A172 (cell line): ENCODE measurements at places on chromosomes 6 and 20.

- DNase-seq = peak; percentile 11
These were observed 544 bp upstream of the NRM start for GRCh38 chr6:30691208-30691847.

- DNase-seq = no peak
These were observed 265.5 kb downstream of the KHDC1L start for GRCh38 chr6:72959821-72960220.

DNA sequence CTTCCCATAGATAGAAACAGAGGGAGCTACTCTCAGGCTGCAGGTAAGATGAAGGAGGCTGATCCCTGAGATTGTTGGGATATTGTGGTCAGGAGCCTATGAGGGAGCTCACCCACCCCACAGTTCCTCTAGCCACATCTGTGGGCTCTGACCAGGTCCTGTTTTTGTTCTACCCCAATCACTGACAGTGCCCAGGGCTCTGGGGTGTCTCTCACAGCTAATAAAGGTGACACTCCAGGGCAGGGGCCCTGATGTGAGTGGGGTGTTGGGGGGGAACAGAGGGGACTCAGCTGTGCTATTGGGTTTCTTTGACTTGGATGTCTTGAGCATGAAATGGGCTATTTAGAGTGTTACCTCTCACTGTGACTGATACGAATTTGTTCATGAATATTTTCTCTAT is 2.8 kb downstream of the HLA-F start:
- DNase-seq = no peak

DNA sequence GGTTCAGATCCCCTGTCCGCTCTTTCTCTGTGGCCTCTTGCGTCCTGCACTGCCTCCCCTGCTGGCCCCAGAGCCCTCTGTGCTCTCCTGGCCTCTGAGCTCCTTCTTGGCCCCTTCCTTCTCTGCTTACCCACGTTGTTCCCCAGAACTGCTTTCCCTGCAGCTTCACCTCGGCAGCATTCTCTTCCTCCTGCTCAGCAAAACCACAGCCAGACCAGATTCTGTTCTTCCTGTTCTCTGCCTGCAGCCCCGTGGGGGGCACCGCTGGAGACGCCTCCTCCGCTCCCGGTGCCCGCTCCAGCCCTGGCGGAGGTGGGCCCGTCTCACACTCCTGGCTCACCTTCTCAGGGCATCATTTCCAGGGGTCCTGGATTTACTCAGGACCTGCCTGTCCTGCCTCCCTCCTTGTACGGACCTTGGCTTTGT is 59.7 kb downstream of the TCP11 start:
- DNase-seq = no peak

DNA sequence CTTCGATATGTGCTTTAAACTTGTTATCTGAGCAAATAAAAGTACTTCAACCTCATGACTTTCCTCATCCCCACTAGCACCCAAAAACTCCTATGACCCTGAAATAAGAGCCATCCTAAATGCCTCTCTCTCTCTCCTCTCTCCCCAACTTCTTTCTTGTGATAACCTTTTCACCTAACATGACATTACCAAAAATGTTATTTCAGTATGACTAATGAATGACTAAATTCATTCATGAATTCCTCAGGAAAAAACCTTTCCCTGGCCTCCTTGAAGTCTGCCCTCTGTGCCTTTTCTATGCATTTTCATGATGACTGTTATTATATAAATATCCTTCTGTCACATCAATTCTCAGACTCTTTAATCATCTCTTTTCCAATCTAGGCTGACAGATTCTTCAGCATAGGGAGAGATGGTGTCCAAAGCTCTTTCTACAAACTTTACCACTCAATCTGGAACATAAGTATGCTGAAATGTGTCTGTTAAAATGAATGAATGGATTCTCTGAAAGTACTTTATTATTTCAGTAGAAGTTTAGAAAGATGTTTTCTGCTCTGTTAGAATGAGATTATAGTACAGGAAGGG is 114.3 kb upstream of the GGTLC1 start:
- DNase-seq = peak; percentile 85

DNA sequence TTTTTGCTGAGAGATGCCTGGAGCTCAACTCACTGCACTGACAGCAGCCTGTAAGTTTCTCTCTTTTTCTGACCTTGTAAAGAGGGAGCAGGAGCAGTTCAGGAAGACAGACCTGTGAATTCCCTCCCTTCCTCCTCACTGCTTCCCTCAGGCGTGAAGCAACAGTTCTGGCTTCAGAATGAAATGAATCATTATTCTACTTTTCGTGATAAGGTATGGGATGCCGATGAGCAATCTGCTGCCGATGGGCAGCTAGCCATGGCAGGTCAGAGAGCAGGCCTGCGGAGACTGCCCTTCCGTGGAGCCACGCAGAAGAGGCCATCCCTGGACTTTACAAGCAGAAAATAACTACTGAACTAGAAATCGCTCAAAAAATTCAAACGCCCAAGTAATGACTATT is 426.5 kb upstream of the RNF217 start:
- peak; percentile 74 for DNase-seq

DNA sequence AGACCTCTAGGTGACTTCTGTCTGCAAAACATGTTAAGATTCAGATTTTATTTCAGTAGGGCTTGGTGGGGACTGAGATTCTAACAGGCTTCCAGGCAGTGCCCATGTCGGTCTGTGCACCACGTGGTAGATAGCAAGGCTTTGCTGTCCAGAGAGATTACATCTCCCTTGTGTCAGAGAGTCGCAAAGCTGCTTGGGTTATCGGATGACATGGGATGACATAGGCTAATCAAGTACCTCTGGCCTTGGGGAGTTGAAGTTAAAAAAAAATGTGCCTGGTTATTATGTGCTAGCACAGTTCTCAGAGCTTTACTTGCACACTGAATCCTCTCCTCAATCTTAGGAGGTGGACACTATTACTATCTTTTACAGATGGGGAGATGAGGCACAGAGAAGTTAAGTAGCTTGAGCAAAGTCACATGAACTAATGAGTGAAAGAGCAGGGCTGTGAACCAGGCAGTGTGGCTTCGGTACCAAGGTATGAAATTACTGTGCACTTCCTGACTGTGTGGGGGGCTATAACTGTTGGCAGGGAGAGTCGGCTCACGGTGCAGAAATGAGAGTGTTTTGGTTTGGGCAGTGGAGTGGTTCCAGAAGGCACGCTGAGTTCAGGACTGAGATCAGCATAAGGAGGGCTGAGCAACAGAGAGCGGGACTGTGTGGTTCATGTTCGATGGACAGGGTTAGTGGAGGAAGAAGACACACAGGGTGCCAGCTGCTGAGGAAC is 41.1 kb downstream of the FARS2 start:
- no peak for DNase-seq

GRCh38 chr6:122623279-122623678 is 13.1 kb downstream of the PKIB start:
- DNase-seq = no peak

- no peak for DNase-seq
These were observed 33.2 kb downstream of the RNF144B start for GRCh38 chr6:18420328-18420727.

DNA sequence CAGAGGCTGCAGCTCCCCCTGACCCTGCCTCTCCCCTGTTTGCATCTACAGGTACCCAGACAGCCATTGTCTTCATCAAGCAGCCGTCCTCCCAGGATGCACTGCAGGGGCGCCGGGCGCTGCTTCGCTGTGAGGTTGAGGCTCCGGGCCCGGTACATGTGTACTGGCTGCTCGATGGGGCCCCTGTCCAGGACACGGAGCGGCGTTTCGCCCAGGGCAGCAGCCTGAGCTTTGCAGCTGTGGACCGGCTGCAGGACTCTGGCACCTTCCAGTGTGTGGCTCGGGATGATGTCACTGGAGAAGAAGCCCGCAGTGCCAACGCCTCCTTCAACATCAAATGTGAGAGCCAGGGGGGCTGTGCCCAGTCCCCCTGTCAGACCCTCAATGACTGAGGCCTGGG is 42.1 kb upstream of the SRF start:
- no peak for DNase-seq

DNA sequence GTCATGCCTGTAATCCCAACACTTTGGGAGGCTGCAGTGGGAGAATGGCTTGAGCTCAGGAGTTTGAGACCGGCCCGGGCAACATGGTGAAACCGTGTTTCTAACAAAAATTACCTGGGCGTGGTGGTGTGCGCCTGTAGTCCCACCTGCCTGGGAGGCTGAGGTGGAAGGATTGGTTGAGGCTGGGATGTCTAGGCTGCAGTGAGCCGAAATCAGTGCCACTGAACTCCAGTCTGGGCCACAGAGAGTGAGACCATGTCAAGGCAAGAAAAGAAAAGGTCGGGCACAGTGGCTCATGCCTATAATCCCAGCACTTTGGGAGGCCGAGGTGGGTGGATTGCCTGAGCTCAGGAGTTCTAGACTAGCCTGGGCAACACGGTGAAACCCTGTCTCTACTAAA is 8.2 kb upstream of the BCAS4 start:
- DNase-seq = no peak

DNA sequence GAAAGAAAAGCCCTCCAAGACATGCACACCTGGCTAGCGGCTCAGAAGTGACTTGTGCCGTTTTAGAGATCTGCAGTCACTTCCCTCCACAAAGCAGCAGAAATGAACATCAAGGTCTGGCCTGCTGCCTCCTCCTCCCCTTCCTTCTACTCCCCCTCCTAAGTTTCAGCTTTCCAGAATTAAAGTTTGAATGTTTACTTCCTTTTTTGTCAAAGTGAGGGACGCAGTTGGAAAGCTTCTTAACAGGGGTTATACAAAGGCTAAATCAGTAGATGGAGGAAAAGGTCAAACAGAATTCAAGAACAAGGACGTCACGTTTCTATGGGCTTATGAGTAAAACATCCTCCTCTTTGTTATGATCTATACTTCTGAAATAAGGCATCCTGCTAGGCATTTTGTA is 227.7 kb downstream of the SLC35F1 start:
- DNase-seq = no peak

GRCh38 chr20:61311656-61312387 is 59.8 kb downstream of the CDH4 start:
- DNase-seq = no peak

- no peak for DNase-seq
These were observed 107.1 kb downstream of the BANF2 start for GRCh38 chr20:17806739-17807441.

GRCh38 chr6:27890445-27891319 is 21.5 kb downstream of the OR2B2 start:
- DNase-seq = peak; percentile 82

- DNase-seq = no peak
These were observed 133.2 kb upstream of the LY86 start for GRCh38 chr6:6455272-6455671.

- no peak for DNase-seq
These were observed 6.6 kb upstream of the SRSF6 start for GRCh38 chr20:43450841-43451799.

DNA sequence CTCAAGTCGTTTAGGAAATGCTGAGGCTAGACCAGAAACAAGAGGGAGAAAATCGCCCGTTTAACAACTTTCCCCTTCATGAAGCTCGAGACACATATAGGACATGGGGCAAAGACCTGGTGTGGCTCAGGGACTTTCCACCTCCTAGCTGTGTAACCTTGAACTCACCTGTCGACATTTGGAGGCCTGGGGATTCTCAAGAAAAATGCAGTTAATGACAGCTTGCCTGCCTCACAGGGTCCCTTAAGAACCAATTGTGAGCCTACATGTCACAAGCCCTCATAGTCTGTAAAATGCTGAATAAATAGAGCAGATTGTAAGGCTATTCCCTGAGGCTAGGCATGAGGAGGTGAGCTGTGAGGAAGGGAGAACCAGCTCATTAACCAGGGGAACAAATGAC is 35.1 kb downstream of the MGME1 start:
- no peak for DNase-seq

DNA sequence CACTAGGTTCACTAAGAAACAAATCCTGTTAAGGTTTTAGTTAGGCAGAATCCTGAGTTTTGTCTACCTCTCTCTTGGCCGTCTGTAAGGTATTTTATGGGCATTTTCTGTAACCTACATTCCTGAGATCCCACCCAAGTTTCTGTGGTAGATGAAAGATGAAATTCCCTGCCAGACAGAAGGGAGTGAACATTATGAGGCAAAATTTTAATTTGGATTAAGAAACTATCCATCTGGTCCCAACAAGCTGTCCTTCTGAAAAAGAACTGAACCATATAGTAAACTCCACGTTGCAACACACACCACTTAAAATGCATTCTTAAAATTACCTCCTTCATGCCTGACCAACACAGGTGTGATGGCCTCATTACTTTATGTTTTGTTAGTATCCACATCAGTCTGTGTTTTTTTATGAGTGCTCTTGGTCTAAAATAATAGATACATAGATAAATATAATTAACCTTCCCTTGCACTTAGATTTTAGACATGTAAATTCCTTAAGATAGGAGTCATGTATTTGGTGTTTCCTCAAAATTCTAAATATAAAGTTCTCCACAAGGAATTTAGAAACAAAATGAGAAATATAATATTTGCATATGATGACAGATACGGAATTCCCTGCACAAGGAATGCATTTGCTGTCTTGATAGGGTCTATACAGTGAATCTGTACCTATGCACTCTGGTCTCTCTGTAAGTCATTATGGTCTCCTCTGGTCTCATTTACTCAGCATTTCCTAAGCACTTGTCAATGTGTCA is 86.5 kb downstream of the CHD6 start:
- DNase-seq = no peak

DNA sequence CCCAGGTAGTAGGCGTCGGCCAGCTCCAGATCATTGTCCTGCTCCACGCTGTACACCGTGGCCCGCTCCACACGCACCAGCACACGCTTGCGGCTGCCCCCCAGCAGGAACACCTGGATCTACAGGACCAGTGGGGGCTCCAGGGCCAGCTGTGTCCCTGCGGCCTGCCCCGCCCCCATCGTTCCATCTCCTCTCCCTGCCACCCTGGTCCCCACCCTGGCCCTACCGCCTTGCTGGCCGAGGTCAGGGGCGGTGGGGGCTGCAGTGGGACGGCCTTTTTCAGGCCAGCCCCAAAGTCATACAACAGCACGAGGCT is 9.8 kb downstream of the ADRM1 start:
- no peak for DNase-seq

- no peak for DNase-seq
These were observed 74.2 kb upstream of the BMP2 start for GRCh38 chr20:6693178-6693807.

- DNase-seq = no peak
These were observed 3.5 kb downstream of the SIRPA start for GRCh38 chr20:1898482-1899240.

DNA sequence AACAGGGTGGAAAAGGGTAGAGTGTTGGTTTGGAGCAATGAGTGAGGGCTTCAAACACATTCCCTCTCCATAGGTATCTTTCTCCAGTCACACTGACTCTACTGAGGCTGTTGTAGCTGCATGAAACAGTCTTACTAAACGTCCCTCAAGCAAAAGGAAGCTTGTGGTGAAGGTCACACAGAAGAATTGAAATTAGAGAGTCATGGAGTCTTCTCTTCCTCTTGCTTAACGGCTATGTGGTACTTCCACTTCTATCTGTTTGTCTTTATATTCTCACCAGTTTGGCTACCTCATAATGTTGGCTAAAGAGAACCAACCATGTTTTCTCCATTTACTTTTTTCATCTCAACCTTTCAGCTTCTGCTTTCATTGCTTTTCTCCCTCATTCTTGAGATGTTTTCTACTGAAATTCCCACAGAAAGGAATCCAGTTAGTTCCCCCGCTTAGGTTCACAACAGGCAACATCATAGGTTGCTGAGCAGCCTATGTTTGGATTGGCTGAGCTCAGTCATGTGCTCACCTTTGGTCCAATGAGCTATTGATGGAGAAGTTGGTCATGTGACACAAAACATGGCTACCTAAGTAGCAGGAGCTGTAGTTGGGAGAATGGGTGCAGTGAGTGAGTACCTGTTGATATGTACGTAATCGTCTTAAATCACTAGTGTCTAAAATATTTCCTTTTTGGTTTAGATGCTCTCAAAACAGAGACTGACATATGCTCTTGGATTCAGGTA is 99.8 kb downstream of the SNAP25 start:
- DNase-seq = no peak

- no peak for DNase-seq
These were observed 24.2 kb upstream of the IRF4 start for GRCh38 chr6:367298-367794.
